IMR-90 (cell line): ENCODE measurements at places on chromosomes 13 and 19.
A peak's percentile ranks its signal among the peaks of the same experiment; 100 is the strongest.

DNA sequence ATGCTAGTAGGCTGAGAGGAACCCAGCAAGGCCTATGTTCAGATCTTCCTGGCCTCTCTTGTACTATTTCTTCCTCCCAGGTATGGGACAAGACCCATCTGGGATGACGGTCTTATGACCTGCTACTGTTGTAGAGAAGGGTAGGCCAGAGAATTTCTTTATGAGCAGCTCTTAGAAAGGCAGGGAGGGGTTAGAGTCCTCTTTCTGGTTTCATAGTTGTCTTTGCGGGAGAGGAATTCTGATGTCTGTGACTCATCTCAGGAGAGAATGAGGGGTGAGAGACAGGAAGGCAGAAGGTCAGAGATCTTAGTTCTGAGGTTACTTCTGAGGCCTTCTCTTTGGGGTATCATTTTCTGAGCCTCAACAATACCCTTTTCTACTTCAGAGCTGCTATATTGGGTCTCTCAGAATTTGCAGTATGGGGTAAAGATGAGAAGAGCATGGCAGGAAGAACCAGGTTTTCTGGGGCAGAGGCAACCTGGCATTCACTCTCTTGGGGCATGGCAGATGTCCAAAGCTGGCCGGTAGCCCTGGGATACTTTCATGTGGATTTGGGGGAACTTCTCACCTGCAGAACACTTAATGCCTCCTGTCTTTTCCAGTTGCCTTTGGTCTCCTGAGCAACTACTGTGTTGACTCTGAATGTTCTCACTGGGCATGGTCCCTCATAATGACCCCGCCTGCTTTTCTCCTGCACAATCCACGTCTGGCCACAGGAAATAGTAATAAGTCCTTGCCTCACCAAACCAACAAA, 154.4 kb downstream of the GGACT start:
- H3K27me3 ChIP-seq: no peaks in the 10 kb centered on the region
- peak; percentile 68 for DNase-seq
- H3K4me1 ChIP-seq: peaks cover 11% of the 10 kb centered on the region
- H3K4me3 ChIP-seq: no peak overlapping the region
- peaks cover 4% of the 10 kb centered on the region; the same call in 1 of the 2 replicates for H3K36me3 ChIP-seq
- peak overlapping the region; percentile 14; the same call in 1 of the 2 replicates for H3K27ac ChIP-seq

GRCh38 chr19:11813703-11814028, 407 bp upstream of the ZNF440 start:
- H3K27ac ChIP-seq: peak overlapping the region; percentile 9; the same call in 1 of the 2 replicates
- no peaks in the 10 kb centered on the region for H3K27me3 ChIP-seq
- peaks cover 1% of the 10 kb centered on the region for H3K36me3 ChIP-seq
- H3K4me3 ChIP-seq: peak overlapping the region; percentile 86

DNA sequence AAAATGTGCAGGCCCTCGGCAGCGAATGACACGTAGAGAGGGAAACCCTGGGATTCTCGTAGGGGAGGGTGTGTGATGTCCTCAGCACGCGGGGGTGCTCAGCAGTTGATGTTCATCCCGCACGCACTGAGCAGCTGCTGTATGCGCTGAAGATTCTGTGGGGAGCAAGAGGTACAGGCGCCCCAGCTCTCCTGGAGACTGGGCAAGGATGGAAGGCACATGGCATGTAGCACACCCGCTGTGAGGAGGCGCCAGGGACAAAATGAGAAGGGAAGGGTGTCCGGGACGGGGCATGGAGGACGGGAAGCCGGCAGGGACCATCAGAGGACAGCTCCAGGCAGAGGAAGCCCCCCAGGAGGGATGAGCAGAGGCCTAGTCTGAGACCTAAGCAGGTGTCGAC, 15.4 kb downstream of the ATP11A start:
- no peak overlapping the region for H3K4me3 ChIP-seq
- no peaks in the 10 kb centered on the region for H3K27me3 ChIP-seq
- 0 out of 2 replicates have a peak, but pooled peaks cover 1% of the 10 kb centered on the region for H3K36me3 ChIP-seq
- no peak overlapping the region for H3K27ac ChIP-seq

GRCh38 chr13:109595471-109595870, 190.9 kb downstream of the IRS2 start:
- DNase-seq: no peak
- H3K27ac ChIP-seq: no peak overlapping the region
- H3K27me3 ChIP-seq: peaks cover 17% of the 10 kb centered on the region
- no peaks in the 10 kb centered on the region for H3K4me1 ChIP-seq
- no peaks in the 10 kb centered on the region for H3K36me3 ChIP-seq

GRCh38 chr13:37139356-37139755, 33.9 kb upstream of the CSNK1A1L start:
- no peaks in the 10 kb centered on the region for H3K36me3 ChIP-seq
- H3K4me3 ChIP-seq: no peak overlapping the region
- no peaks in the 10 kb centered on the region for H3K27me3 ChIP-seq
- no peaks in the 10 kb centered on the region for H3K4me1 ChIP-seq
- no peak for DNase-seq
